Thoracic aorta endothelial cell (primary cell): ENCODE measurements at places on chromosomes 13 and 19. TPM values are rescaled to one million over a fixed set of nuclear protein-coding genes. Genes with fewer than 3 reads are reported as not detected.

The ZNF682 gene
- total RNA-seq, result 0.72 and 4.9 TPM in 2 replicates

The TMED1 gene
- 27.1 and 27.6 TPM in 2 replicates for total RNA-seq

The ZNF667 gene
- 3.4 and 4.1 TPM in 2 replicates for total RNA-seq

The ADAMTSL5 gene
- 0.22 and 0.53 TPM in 2 replicates for total RNA-seq

The DAND5 gene
- not detected in 2 replicates for total RNA-seq

The GRK1 gene
- total RNA-seq, result under 0.01 TPM in 1 of 2 replicates, not detected in the other

The KATNAL1 gene
- 26.2 and 30.1 TPM in 2 replicates for total RNA-seq

The GATAD2A gene
- 77.1 and 92.2 TPM in 2 replicates for total RNA-seq

The MAST1 gene
- total RNA-seq, result 0.22 and 0.53 TPM in 2 replicates

The TEX26 gene
- total RNA-seq, result not detected in 2 replicates
